Endothelial cell (in vitro differentiated cells): ENCODE measurements at places on chromosomes 2 and 18. TPM values are rescaled to one million over a fixed set of nuclear protein-coding genes. Genes with fewer than 3 reads are reported as not detected.

Gene PARD3B
- total RNA-seq = 17.4 TPM

Gene AAK1
- 144 TPM for total RNA-seq

DNA sequence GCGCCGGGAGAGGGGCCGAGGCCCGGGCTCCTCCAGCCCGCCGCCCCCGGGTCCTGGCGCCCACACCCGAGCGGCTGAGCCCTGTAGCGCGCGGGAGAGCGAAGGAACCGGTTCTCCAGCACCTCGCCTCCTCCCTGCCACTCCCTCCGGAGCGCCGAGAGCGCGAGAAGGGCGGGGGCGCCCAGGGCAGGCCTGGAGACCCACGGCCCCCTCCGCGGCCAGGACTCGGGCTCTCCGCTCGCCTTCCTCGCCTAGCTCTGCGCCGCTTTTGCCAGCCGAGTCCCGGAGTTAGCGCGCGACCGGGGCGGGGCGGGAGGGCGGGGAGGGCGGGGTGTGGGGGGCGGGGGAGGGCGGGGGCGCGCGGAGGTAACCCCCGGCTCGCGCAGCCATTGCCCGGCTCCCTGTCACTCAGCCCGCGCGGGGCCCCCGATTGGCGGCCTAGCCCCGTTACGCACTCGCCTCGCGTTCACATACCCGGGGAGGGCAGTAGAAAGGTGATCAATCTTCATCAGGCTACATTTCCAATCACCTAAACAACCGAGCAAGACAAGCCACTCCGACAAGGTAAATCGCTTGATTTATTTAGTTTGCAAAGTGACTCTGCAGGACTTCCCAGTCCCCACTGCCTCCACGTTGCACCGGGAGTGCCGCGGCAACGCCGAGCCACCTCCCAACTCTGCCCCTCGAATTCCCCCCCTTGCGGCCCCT lies at the start of gene OTX1:
Gene OTX1, plus strand, starts transcription at position 497 of the 708 bp plus-strand sequence. CDS start 2,161 bp downstream, outside the sequence.
- peak; percentile 59 for DNase-seq

- no peak for DNase-seq
Measured at GRCh38 chr2:201441409-201441808, 9.8 kb downstream of the TRAK2 start.

GRCh38 chr2:235468978-235469655 lies 24.7 kb upstream of the AGAP1 start:
- no peak for DNase-seq

DNA sequence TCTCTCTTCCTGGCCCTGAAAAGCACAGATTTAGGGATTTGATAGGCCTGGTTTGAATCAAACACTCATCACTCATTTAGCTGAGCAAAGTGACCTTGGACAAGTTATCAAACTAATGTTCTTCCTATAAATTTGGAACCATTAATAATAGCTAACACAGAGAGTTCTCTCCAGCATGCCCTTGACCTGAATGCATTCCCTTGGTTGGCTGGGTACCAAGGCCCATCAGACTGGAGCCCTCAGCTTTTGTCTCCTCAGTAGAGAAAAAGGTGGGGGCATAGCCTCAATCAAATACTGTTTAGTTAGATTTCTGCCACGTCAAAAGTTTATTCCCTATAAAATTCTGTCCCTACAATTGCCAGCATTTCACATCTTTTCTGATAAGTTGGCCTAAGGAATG lies 13.8 kb upstream of the MRPL19 start:
- DNase-seq = no peak

GRCh38 chr2:118584062-118584749 lies 263.2 kb downstream of the EN1 start:
- no peak for DNase-seq

GRCh38 chr18:6211174-6211504 lies 203.6 kb downstream of the L3MBTL4 start:
- DNase-seq = no peak

- no peak for DNase-seq
Measured at GRCh38 chr2:130370490-130370889, 14.6 kb downstream of the PTPN18 start.

- no peak for DNase-seq
Measured at GRCh38 chr18:57223144-57223870, 76.4 kb downstream of the BOD1L2 start.
